ENCODE measurements at places on chromosomes 3 and 15.

GRCh38 chr15:49468481-49468839 is 45.4 kb downstream of the FGF7 start:
- no peak for DNase-seq

DNA sequence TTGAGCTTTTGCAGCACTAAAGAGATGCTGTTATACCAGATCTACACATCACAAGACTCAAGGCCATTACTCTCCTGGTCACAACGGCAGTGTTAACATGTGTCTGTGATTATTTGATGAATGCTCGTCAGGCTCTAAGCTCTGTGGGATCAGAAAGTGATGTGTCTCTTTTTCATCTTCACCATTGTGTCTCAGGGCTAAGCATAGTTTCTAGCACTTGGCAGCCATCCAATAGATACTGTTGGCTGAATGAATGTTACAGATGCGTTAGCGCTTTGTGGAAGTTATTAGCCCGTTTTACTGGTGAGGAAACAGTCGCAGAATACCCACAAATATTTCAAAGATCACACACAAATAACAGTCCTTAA is 1.2 kb upstream of the FAM81A start:
- DNase-seq: no peak

DNA sequence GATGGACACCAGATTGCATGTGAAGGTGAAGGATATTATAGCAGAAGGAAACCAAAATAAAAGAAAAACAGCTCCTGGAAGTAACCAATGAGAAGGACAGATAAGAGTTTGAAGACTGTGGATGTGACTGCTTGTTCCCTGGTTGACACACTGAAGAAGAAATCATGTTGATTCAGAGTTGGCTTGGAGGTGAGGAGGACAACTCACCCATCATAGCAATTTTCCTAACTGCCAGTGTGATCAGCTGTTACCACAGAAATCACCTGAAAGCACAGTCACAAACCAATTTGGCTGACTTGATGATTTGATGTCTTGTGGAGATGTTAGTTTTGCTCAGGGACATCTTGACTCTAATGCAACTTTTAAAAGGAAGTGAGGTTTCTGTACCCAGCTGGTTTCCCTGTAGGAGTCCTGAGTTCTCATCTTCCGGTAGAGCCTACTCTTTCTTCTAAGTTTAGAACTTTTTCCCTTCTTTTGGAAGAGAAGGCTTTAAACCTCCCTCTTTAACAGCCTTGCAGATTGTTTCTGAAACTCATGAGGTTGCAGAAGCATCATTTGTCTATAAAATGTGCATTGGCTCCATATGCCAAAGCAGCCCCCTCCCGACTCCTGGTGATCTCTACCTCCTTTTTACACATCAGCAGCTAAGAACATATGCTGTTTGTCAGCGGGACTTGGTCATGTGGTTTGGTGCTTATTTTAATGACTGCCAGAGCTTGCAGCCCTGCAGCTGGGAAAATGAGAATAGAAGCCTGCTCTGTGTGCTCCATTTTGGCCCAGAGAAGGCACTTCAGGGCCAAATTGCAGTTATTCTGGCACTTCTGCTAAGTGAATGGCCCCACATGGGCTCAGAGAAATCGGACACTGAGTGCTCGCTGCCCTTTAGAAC is 10.3 kb downstream of the ATG7 start:
- no peak for DNase-seq

DNA sequence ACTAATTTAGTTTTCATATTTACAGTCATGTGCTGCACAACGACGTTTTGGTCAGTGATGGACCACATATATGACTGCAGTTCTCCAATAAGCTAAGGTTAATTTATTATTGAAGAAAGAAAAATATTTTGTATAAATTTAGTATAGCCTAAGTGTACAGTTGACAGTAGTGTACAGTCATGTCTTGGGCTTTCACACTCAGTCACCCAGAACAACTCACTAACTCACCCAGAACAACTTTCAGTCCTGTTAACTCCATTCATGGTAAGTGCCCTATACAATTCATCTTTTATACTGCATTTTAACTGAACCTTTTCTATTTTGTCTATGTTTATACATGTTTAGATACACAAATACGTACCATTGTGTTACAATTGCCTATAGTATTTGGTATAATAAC is 3.8 kb upstream of the GABRR3 start:
- no peak for DNase-seq

- DNase-seq: no peak
Measured at GRCh38 chr3:26964836-26965235, 342.3 kb downstream of the LRRC3B start.

DNA sequence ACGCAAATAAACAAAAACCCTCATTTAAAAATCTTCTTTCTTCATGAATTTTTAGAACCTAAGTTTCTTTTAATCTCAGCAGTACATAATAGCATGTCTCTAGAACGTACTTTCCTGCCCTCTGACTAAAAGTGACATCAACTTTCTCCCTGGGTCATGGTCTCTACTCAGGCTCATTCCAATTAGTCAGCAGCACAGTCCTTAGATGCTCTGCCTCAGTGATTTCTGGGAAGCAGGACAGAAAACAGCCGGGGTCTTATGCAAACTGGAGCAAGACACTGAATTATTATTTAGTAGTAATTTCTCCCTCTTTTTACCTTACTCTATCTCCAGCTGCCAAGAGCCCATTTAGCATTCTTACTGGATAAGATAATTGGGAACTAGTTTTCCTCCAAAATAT is 365.2 kb downstream of the TUSC7 start:
- no peak for DNase-seq

DNA sequence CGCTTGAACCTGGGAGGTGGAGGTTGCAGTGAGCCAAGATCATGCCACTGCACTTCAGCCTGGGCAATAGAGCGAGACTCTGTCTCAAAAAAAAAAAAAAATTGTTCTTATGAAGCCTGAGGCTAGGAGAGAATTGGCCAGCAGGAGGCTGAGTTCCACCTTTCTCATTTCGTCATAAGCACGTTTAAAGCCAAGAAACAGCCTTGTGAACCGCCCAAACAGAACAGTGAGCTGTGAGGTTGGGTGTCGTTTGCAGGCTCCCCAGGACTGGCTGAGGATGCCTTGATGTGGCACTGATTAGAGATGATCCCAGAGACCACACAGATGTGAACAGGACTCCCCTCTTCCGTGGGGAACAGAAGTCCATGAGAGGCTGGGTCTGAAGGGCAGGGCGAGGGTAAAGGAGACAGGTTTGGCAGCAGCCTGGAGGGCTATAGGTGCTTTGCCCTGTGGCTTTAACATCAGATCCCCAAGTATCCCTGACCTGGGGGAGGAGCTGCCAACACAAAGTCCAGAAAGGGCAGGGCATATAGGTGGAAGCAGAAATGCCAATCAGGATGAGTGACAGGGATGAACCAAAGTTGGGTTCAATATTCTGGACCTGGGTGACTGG is 52.9 kb downstream of the CLEC3B start:
- no peak for DNase-seq

DNA sequence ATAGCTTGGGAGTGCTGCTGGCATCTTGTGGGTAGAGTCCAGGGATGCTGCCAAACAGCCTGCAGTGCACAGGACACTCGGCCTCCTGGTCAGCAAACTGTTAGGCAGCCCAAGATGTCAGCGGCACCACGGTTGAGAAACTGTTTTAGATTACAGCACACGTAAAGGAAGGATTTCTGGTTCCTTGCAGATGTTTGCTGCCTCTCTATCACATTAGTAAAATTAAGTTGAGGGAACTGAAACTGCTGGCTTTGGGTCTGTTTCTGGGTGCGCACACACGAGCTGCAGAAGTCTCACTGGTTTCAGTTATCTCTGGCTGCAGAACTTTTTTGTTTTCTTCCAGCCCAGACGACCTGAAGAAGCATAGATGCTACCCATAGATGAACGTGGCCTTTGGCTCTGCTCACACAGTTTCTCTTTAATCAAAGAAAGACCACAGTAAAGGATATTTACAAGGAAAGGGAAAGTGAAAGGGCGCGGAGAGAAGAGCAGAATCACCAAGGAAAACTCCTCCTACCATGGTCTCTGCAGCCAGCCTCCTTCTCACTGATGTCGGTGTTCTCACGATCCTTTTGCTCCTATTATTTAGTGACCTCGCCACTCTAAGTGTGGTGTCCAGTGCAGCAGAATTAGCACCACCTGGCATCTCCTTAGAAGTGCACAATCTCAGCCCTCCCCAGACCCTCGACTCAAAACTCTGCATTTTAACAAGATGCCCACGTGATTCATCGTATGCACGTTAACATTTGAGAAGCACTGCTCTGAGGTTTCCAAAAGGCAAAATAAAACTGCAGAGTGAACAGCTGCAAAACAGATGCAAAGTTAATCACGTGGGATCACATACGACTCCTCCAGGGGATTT is 50.6 kb upstream of the AKAP13 start:
- DNase-seq: peak; percentile 76

DNA sequence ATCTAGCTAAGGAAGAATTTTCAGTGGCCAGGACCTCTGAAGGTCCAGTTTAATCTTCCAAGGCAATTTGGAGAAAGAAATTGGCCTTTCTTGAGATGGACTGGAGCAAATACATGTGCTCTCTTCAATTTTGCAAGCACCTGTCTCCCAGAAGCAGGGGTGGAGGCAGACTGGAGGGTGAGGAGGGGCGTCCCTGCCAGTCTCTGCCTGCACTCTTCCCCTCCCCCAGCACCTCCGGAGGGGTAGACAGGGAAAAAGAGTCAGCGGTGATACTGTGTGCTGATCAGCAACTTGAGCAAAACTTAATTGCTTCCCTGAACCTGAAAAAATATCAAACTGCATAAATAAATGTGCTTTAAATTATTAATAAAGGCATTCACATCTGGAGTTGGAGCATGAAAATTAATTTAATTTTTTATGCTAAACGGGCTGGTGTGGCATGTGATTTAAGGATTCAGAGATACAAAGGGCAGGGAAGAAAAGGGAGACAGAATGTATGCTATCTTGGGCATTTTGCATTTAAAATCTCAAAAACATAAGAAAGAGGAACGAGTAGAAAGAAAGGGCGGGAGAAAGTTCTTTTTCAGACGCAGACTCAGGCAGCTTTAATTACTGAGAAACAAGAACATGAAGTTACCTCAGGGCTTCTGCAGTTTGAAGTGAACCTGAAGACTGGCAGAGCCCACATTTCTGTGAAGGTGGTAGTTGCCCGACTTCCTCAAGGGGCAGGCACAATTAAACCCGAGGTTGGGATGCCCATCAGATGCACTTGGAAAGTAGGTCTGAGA is 319.7 kb downstream of the UACA start:
- no peak for DNase-seq

GRCh38 chr3:166877971-166878370 is 502.1 kb downstream of the ZBBX start:
- DNase-seq: no peak

GRCh38 chr15:34644851-34645250 is 61.4 kb upstream of the GOLGA8B start:
- DNase-seq: no peak

GRCh38 chr3:14845180-14845579 is 26.4 kb downstream of the FGD5 start:
- DNase-seq: no peak

DNA sequence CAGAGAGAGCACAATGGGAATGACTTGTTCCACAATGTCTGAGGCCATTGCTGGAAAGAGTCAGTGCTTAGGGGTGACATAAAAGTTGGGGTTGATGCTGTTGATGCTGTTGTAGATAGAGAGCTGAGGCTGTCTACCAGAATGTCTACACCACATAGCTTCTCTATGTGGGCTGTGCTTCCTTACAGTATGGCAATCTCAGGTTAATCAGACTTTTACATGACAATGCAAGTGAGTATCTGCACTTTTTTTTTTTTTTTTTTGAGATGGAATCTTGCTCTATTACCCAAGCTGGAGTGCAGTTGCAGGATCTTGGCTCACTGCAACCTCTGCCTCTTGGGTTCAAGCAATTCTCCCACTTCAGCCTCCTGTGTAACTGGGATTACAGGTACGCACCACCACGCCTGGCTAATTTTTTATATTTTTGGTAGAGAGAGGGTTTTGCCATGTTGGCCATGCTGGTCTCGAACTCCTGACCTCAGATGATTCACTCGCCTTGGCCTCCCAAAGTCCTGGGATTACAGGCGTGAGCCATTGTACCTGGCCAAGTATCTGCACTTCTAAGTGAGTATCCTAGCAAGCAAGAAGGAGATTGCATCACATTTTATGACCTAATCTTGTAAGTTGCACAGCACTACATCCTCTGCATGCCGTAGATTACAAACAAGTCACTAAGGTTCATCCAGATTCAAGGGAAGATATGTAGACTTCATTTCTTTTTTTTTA is 28.7 kb downstream of the DLEC1 start:
- no peak for DNase-seq

GRCh38 chr3:6799264-6799915 is 61.5 kb upstream of the GRM7 start:
- DNase-seq: peak; percentile 5

GRCh38 chr3:190038050-190038933 is 82.4 kb downstream of the P3H2 start:
- no peak for DNase-seq

DNA sequence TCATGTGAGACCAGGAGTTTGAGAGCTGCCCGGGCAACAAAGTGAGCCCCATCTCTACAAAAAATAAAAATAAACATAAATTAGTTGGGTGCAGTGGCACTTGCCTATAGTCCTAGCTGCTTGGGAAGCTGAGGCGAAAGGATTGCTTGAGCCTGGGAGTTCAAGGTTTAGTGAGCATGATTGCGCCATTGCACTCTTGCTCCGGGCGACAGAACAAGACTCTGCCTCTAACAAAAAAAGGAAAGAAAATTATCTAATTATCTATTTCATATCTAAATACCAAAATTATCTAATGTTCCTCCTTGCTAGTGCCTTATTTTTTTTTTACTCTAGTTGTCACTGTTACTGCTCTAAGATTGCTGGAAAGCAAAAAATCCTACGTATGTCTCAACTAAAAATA is 16.7 kb upstream of the PAK6 start:
- no peak for DNase-seq

DNA sequence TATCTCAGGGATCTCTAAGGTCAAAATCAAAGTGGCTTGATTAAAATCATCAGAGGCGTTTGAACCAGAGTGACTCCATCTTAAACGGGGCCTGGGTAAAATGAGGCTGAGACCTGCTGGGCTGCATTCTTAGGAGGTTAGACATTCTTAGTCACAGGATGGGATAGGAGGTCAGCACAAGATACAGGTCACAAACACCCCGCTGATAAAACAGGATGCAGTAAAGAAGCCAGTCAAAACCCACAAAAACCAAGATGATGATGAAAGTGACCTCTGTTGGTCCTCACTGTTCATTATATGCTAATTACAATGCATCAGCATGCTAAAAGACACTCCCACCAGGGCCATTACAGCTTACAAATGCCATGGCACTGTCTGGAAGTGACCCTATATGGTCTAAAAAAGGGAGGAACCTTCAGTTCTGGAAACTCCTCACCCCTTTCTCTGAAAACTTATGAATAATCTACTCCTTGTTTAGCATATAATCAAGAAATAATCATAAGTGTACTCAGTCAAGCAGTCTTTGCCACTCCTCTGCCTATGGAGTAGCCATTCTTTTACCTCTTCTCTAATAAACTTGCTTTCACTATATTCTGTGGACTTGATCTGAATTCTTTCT is 143.3 kb upstream of the SLCO3A1 start:
- no peak for DNase-seq

DNA sequence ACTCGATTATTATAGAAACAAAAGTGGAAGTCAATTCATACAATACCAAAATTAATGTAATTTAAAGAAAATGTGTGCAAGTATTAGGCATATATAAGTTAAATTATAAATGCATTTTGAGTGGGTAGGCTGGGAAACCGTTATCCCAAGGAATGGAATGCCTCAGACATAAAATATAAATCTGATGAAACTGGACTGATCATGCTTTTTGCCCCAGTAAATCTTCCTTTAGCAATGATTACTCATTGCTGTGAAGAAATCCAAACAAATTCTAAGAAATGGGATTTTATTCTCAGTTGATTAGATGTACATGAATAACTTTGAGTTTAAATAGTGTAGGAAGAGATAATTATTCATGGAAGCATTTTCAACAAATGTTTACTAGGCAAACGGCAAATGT is 185.5 kb upstream of the KCNMB2 start:
- DNase-seq: no peak
